ENCODE measurements at places on chromosomes 1 and 21.
A peak's percentile ranks its signal among the peaks of the same experiment; 100 is the strongest.

- DNase-seq = no peak
These were observed 437.2 kb upstream of the PRMT6 start for GRCh38 chr1:106619080-106619826.

DNA sequence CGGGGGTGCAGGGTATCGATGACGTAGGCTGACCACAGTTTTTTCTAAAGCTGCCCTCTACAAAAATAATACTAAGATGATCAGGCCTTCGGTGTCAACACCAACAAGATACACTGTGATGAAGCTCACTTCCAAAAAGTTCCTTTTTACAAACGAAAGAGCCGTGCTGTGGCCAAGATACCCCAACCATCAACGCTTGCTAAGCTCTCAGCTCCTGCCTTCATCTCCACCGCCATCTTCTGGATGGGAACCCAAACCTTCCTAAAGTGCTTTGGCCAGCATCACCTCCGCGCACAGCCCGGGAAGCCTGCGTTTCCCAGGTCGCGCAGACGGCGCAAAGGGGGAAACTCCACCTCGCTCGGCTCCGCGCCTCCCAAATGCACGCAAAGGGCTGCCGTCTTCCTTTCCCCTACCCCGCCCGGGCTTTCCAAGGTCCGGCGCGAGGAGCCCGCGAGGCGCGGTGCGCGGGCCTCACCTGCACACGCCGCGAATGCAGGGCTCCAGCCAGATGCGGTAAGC, 541 bp downstream of the USP48 start:
- DNase-seq = peak; percentile 63

GRCh38 chr1:108560189-108560873, 431 bp downstream of the EEIG2 start:
- peak; percentile 45 for DNase-seq

GRCh38 chr1:43438953-43439581, 14.7 kb downstream of the HYI start:
- no peak for DNase-seq

GRCh38 chr1:59580257-59580656, 234.5 kb upstream of the HOOK1 start:
- DNase-seq = no peak

GRCh38 chr1:3910049-3910731, 10.1 kb upstream of the C1orf174 start:
- DNase-seq = peak; percentile 75

- DNase-seq = no peak
These were observed 1.0 kb downstream of the ZBTB17 start for GRCh38 chr1:15974855-15975254.

DNA sequence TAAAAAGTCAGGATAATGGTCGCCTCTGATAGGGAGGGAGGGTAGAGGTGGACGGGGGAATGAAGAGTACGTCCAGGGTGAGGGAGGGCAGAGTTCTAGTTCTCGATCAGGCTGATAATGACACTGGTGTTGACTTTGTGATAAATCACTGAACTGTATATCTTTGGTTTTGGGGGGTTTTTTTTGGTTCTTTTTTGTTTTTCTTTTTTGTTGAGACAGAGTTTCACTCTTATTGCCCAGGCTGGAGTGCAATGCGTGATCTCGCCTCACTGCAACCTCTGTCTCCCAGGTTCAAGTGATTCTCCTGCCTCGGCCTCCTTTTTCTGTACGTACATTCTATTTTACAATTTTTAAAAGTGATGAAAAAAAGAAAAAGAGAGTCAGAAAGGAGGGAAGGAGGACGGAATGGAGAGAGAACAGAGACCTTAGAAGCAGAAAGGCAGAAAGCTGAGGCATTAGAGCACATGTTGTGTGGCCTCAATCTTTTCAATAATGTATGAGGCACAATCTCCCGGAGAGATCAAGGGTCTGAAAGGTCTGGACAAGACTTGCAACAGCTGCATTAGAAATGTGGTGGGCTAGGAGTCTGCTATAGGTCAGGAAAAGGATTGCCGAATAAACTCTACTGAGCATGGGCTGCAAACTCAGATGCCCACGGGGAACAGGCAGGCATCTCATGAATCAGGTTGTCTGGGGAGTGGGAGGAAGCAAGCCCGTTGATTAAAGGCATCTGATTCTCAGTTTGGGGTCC, 174.8 kb downstream of the TOMM20 start:
- DNase-seq = no peak

DNA sequence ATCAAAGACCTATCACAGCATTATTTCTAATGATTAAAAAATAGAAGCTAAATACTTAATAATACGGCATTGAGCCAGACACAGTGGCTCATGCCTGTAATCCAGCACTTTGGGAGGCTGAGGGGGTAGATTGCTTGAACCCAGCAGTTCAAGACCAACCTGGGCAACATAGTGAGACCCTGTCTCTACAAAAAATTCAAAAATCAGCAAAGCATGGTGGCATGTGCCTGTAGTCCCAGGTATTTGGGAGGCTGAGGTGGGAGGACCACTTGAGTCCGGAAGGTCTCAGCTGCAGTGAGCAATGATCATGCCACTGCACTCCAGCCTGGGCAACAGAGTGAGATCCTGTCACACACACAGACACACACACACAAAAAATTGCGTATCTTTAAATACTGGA, 10.7 kb downstream of the TAF13 start:
- DNase-seq = no peak

DNA sequence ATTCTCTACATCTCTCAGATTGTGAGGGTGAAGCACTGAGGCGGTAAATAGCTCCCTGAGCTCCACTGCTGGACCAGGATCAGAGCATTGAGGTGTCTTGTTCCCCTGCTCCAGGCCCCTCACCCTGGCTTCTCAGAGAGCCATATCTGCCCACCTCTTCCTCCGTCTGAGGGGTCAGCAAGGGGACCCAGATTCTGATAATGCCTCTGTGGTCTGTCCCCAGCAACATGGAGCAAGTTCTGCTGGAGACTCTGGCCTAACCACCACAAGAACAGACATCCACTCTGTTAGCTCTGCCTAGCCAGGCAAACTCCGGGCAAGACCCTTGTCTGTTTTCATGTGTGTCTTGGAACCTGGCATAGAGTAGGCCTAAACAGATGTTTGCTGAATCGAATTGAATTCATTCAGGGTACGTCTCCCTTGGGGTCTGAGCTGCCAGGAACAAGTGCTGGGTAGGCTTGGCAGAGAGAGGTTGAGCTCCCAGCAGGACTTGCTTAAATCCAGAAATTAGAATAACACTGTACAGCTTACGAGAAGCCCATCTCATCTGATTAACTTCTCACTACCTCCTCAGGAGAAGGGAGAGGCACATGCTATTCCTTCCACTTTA, 2.3 kb downstream of the TRAF5 start:
- no peak for DNase-seq

- peak; percentile 84 for DNase-seq
These were observed 1.7 kb upstream of the FYB2 start for GRCh38 chr1:56820755-56821461.

- no peak for DNase-seq
These were observed 291.6 kb downstream of the PTBP2 start for GRCh38 chr1:97013136-97013535.

- peak; percentile 92 for DNase-seq
These were observed at the start of gene PIGC for GRCh38 chr1:172443666-172444453. Gene PIGC (minus strand): TSS chr1:172444069. CDS start chr1:172442622, 1,447 bp downstream.

GRCh38 chr1:200525090-200525987, 95.2 kb downstream of the KIF14 start:
- DNase-seq = no peak

DNA sequence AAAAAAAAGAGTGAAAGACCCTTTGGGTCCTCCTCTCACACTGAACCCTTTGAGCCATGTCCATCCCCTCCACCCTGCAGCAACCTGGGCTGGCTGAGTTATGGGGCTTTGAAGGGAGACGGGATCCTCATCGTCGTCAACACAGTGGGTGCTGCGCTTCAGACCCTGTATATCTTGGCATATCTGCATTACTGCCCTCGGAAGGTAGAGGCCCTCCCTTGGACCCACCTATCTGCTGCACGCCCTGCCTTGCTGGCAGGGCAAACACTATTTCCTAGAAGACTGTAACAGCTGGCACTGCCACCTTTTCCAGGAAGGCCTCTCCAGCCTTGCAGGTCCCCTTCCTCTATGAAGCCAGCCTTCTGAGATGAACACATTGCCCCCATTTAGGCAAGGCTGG, 1.1 kb downstream of the SLC50A1 start:
- peak; percentile 36 for DNase-seq

DNA sequence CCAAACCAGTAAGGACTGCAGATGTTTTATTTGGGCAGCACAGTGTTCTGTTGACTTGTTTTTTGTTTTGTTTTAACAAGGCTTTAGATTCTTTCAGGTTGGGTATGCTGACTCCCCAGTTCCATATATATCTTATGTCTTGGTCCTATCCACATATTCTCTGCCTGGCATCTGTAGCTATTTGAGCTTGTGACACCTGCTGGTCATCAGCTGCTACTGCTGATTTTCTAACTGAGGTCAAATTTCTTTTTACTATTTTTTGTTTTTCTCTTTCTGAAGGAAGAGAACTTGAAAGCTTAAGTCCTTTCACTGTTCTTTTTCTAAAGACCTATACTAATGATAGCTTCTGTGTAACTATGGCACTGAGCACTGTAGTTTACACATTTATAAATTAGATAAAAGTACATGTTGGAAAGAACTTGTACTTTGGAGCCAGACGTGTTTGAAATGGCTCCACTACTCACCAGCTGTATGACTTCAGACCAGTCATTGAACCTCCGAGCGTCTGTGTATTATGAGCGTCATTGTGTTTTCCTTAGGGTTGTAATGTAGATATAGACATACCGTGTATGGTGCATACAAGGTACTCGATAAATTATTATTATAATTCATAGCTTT, 109.4 kb downstream of the NRDC start:
- DNase-seq = peak; percentile 42

- no peak for DNase-seq
These were observed 16.2 kb downstream of the PTTG1IP start for GRCh38 chr21:44857127-44857892.

- DNase-seq = no peak
These were observed 101.7 kb downstream of the TRABD2B start for GRCh38 chr1:47895279-47896125.

DNA sequence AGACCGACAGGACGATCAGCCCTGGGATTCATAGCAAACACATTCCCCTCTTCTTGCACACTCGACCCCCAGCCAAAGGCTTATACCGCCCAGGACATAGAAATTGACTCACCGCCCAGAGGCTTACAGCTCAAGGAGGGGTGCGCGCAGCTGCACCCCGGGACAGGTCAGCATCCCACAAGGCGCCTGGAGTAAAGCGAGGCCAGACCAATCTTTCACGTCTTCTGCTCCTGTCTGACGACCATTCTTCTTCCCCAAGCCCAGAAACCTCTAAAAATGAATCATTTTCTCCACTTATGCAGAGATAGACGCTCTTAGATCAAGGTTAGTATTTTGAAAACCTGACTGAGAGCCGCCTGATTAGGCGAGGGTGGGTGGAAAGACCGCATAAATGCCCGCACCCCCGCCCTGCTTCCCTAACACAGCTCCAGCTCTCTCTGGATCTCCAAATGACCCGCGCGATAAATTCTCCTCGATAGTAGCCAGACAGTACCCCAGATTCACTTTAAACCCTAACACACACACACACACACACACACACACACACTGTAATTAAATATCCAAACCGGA, 1.9 kb upstream of the LHX8 start:
- DNase-seq = no peak

GRCh38 chr1:235069577-235070563, 58.8 kb downstream of the TOMM20 start:
- peak; percentile 91 for DNase-seq

DNA sequence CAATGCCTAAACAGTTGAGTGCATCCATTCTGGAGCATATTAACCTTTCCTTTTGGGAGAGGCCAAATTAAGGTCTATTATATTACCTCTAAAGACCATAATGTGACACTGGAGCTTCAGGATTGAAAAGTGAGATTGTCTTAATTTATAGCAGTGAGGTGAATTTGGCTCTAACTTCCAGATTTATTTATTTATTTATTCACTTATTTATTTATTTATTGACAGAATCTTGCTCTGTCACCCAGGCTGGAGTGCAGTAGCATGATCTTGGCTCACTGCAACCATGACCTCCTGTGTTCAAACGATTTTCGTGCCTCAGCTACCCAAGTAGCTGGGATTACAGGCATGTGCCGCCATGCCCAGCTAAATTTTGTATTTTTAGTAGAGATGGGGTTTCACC, 19.1 kb downstream of the ZCCHC17 start:
- no peak for DNase-seq

DNA sequence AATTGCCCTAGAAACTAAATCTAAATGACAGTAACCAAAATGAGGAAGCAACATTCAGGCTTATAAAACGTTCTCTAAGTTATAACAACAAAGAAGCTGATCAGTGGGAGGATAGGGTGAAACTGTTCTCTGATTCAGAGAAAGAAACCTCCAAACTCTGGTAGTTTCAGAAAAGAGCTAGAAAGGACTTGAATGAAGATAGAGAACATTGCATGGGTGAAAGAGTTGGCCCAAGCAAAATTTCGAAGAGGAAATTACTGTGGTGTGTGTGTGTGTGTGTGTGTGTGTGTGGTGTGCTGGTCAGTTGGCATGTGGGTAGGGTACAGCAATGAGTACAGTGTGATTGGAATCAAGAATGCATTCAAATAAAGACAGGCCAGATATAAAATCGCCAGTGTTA, 16.5 kb upstream of the SPAG17 start:
- no peak for DNase-seq

DNA sequence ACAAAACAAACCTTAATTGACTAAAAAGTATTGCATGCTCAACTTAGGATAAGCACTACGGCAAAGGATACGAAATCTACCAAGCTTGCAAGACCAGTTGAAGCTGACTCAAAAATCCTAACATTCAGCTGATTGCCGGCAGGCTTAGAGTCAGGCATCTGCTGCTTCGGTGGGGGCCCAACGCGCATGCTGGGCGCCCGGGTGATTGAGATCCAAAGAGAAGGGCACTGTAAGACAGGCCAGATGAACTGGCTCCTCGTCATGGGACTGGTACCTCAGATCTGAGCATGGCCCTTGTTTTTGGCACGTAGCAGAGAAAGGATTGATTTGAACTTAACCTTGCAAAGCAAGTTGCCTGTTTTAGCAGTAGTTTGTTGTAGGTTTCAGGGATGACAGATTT, 86.6 kb downstream of the PRDM2 start:
- no peak for DNase-seq

GRCh38 chr1:29416267-29417146, 180.2 kb downstream of the PTPRU start:
- DNase-seq = no peak

GRCh38 chr1:182143825-182144645, 82.5 kb upstream of the ZNF648 start:
- peak; percentile 27 for DNase-seq
